ENCODE measurements at places on chromosomes 11 and 22.

- no peak for DNase-seq
Observed at GRCh38 chr22:36243986-36244385, 4.7 kb upstream of the APOL2 start.

GRCh38 chr22:38125751-38126201, 15.3 kb upstream of the BAIAP2L2 start:
- no peak for DNase-seq

- no peak for DNase-seq
Observed at GRCh38 chr11:64306876-64307622, 1.7 kb downstream of the ESRRA start.

DNA sequence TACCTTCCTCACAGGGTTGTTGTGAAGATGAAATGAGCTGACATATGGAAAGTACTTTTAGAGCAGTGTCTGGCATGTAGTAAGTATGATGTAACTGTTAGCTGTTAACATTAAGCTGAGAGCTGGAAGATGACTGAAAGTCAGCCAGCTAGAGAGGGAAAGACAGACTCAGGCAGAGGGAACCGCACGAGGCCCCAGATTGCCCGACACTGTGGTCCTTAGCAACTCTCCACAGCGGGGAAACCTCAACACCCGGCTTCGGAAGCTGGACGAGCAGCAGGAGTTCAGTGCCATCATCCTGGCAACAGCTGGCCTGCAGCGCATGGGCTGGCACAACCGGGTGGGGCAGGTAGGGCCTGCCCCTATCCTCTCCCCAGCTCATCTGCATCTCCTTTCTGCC, 6.5 kb downstream of the HMBS start:
- DNase-seq, result peak; percentile 50

GRCh38 chr11:56841210-56841810, 92.8 kb upstream of the OR9G4 start:
- peak; percentile 11 for DNase-seq

GRCh38 chr22:46661221-46661851, 41.1 kb downstream of the GRAMD4 start:
- DNase-seq, result no peak

GRCh38 chr11:37503411-37504059, 905.5 kb upstream of the RAG2 start:
- DNase-seq, result no peak

DNA sequence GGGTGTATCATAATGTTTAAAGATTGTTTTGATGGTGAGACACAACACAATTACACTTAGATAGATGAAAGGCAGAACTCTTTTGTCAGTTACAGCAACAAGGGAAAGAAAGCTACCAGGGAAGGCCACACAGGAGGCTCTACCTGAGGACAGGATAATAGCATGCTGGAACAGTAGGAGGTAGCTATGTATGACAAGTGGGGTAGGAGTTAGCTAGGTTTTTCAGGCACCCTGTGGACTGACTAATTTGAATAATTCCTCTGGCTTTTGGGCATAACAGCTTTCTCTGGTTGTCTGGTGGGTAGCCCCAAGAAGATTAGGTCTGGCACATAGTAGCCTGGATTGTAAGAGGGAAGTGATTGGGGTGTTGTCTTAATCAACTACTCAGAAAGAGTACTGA, 475.4 kb upstream of the CHORDC1 start:
- DNase-seq, result no peak

- no peak for DNase-seq
Observed at GRCh38 chr11:131713529-131714134, 343.2 kb downstream of the NTM start.

- DNase-seq, result no peak
Observed at GRCh38 chr22:27856386-27856785, 54.8 kb upstream of the MN1 start.

DNA sequence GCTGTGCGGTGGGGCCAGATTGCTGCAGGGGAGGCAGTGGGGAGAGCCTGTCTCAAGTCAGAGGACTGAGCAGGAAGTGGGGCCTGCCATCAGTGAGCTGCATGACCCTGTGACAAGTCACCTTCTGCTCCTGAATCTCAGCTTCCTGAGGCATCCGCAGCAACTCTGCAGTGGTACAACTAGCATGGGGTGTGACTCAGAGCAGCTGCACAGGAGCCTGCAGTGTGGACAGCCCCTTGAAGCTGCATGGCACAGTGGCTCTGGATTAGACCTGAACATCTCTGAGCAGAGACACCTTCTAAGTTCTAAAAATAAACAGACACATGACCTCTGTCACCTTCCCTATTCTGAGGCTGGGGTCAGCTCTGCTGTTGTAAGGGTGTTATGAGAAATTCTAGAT, 18.0 kb downstream of the FAM227A start:
- DNase-seq, result no peak

DNA sequence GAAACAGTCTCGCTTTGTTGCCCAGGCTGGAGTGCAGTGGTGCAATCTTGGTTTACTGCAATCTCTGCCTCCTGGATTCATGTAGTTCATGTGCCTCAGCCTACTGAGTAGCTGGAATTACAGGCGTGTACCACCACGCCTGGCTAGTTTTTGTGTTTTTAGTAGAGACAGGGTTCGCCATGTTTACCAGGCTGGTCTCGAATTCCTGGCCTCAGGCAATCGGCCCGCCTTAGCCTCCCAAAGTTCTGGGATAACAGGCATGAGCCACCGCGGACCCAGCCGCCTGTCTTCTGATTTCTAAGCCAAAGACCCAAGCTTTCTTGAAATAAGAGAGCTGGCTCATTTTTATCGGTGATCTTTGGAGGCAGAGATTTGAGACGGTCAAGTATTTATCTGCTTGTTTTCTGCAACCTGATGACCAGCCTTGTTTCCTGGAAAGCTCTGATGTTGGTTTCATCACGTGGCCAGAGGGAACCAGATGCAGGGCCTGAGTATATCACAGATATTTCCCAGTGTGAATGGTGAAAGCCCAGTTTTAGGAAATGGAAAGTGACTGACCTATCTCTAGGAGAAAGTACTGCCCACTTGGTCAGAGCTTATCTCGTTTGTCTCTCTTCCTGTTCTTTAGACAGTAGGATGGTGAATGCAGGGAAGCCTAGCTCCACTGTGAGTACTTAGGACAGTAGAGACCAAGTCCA, 5.7 kb upstream of the SIDT2 start:
- DNase-seq, result no peak

DNA sequence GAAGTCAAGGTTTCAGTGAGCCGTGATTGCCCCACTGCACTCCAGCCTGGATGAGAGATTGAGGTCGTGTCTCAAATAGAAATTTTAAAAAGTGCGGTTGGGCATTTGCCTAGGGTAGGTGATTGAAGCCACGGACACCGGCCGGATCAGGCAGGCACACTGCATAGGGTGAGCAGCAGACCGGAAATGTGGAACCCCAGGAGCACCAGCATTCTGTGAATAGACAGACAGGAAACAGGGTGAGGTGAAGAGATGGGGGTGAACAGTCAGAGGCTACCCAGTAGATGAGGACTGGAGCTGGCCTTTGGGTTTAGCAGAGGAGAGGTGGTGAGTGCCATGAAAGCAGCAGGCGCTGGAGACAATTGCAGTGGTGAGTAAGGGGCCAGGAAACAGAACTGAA, 43.5 kb downstream of the PPFIA1 start:
- DNase-seq, result no peak

GRCh38 chr22:48482771-48483170, 1344.9 kb downstream of the BRD1 start:
- no peak for DNase-seq

DNA sequence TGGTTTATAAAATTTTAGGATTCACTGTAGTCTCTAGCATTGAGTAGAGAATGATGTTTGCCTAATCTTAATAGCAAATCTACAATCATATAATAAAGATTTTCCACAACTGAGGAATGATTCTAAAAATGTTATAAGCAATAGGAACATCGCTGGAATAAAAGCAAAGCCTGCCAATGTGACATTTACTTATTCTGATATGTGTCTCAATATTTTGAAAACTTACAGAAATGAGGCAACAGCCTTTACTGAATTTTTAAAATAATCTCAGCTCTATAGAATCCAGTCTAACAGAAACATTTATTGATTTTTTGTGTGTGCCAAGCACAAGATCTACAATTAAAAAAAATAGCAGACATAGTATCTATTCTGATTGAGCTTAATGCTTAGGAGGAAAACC, 303.7 kb upstream of the CCDC179 start:
- DNase-seq, result no peak

GRCh38 chr11:28009996-28010395, 98.0 kb downstream of the KIF18A start:
- DNase-seq, result no peak

DNA sequence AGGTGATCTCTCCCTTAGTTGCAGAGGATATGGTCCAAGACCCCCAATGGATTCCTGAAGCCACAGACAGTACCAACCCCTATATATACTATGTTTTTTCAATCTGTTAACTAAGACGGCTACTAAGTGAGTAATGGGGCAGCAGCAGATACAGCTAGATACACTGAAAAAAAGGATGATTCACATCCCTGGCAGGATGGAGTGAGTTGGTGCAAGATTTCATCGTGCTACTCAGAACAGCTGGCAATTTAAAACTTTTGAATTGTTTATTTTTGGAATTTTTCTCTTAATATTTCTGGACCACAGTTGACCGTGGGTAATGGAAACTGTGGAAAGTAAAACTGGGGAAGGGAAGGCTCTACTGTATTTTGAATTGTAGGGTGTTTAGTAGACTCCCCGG, 17.0 kb upstream of the TMEM218 start:
- no peak for DNase-seq

DNA sequence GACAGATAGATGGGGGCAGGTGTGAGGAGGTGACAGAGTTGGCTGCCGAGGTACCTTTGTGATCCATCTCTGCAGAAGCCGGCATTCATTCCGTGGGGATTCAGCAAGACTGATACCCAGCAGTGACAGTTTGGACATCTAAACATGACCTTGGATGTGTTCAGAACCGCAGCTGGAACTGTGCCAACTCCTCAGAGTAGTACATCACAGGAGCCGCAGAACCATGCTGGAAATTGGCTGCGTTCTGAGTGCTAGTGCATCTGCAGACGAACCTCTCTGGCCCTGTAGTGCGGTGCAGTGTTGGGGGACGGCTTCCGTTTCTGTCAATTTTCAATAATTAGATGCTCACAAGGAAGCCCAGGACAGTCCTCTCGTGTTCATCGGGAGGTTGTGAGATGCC, 772.1 kb downstream of the NTM start:
- DNase-seq, result no peak

DNA sequence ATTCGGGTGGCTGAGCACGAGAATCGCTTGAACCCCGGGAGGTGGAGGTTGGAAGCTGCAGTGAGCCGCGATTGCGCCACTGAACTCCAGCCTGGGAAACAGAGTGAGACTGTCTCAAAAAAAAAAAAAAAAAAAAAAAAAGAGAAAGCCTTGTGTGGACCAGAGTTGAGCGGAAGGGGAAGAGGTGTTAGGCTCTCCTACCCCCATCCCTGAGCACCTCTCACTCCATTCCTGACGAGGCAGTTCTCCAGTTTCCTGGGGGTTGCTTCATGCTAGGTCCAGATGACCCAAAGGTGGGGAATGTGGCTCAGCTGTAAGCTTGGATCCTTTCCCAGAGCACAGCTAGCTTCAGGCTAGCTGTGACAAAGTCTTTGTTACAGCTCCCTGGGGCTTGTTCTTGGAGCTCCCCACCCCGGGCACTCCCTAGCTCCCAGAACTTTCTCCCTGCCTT, 8.8 kb upstream of the DNAL4 start:
- DNase-seq, result no peak

DNA sequence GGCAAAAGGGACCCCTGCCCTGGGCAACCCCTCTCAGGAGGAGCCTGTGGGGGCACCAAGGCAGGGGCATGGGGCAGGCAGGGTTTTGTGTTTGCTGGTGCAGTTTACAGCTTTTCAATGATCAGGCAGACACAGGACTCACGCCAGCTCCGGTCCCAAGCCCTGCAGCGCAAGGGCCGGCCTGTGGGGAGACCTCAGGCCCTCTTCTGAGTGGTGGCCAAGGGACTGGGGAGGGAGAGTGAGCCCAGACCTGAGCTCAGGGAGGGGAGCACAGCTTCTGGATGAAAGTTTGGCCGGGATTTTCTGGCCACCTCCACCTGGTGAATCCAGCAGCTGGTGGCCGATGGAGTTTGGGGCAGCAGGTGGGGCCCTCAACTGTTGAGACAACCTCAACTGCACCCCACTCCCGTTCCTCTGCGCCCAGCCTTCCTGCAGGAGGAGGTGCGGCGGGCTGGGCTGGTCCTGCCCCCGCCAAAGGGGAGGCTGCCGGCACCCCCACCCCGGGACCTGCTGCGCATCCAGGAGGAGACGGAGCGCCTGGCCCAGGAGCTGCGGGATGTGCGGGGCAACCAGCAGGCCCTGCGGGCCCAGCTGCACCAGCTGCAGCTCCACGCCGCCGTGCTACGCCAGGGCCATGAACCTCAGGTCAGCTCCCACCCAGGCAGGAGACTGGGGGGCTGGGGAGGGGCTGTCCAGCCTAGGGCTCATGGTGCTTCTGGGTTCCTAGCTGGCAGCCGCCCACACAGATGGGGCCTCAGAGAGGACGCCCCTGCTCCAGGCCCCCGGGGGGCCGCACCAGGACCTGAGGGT, 3.6 kb downstream of the TCIRG1 start:
- no peak for DNase-seq
